ENCODE measurements at places on chromosomes 6 and 20.

- DNase-seq = no peak
Measured at GRCh38 chr6:14260839-14261238, 143.3 kb downstream of the CD83 start.

- no peak for DNase-seq
Measured at GRCh38 chr6:6434151-6434550, 113.7 kb upstream of the F13A1 start.

- no peak for DNase-seq
Measured at GRCh38 chr6:42973926-42974325, 5.1 kb downstream of the PEX6 start.

GRCh38 chr6:39453956-39454524, 131.5 kb upstream of the KCNK16 start:
- DNase-seq = no peak

GRCh38 chr6:7241709-7242645, 71.0 kb downstream of the SSR1 start:
- DNase-seq = no peak

Measured in COR-L47 (cell line).